Kidney (tissue), 22 donors: ENCODE measurements at places on chromosomes 7 and 10. TPM values are rescaled to one million over a fixed set of nuclear protein-coding genes. Genes with fewer than 3 reads are reported as not detected.

Gene URGCP
- 41.0 TPM for total RNA-seq

Gene HOXA2
- total RNA-seq, result 2.9 TPM

Gene AKR1C4
- total RNA-seq, result not detected

Gene ACHE
- 3.6 TPM for total RNA-seq

Gene NEUROG3
- total RNA-seq, result not detected

Gene PLEKHS1
- 0.41 TPM for total RNA-seq

Gene ARPC1B
- 216 TPM for total RNA-seq

Gene PCGF6
- 6.3 TPM for total RNA-seq

Gene GPR158
- 0.22 TPM for total RNA-seq

Gene GBX1
- total RNA-seq, result not detected

Gene INPP5A
- 40.3 TPM for total RNA-seq

Gene PTPRZ1
- total RNA-seq, result 0.98 TPM

- DNase-seq, result no peak
These were observed 310.8 kb downstream of the MAGI2 start for GRCh38 chr7:79142706-79143105.

GRCh38 chr10:73494877-73495225 lies 973 bp downstream of the PPP3CB start:
- no peak for DNase-seq

- DNase-seq, result no peak
These were observed 88.6 kb downstream of the LYZL1 start for GRCh38 chr10:29377333-29377961.

GRCh38 chr10:32393911-32394310 lies 47.0 kb upstream of the EPC1 start:
- DNase-seq, result no peak

DNA sequence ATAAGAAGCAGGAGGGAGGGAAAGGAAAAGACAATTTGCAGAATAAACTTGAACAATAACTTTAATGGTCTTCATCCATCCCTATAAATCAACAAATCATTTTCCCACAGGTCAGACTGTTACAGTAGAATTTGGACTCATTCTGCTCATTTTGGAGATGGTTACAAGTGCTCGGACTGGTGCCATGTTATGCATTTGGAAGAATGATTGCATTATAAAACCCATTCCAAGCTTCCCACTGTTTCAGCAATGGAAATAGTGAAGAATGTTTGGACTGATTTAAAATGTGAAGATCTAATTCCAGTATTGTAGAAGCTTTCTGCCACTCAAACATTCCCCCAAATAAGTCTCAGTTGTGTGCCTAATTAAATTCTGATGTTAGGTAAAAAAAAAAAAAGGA lies 99.7 kb upstream of the ZEB1 start:
- DNase-seq, result no peak

DNA sequence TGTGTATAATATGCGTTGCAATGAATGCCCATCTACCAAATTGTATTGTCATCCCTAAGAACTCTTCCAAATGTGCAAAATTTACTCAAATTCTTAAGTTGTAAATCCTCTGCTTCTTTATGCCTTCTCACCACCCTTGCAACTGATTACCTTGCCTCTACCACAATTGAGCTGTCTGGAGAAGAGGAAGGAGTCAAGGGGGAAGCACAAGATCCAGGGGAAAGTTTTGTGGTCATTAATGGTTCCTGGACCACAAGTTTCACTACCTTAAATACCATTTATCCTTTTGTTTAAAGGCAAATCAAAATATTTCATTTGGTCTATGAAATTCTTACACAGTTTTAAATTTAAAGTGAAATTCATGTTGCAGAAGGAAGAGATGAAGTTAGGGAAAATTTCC lies 16.7 kb downstream of the CRPPA start:
- no peak for DNase-seq

DNA sequence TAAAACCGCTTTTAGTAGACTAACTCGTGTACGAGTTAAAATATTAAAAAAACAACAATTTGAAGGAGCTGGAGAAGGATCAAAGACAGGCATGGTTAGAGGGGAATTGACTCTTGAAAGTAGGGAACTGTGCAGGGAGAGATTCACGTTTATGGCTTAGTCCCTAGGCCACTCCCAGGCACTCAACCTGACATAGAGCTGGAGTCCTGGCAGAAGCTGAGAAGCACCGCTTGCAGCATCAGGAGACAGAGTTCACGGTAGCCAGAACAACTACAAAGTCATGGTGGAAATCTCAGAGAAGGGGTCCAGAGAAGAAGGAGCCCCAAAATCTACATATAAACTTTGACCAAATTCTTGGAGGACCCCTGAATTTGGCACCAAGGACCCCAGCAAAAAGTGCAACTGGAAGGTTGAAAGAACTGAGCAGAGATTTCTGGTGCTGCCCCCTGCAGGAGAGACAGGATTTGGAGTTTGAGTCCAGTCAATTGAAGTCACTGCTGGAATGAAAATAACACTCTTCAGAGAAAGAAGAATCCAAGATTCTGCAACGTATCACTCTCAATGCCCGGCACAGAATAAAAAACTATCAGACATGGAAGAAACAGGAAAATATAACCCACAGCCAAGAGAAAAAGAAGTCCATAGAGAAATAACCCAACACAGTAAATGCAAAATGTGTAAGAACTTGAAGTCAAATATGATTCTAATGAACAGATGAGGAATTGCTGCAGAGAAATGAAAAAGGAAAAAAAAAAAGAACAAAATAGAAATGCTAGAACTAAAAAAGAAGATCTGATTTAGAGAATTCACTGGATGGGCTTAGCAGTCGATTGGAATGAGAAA lies 493.3 kb upstream of the PODXL start:
- DNase-seq, result peak; percentile 24

- DNase-seq, result no peak
These were observed 72.9 kb upstream of the TEX47 start for GRCh38 chr7:88868456-88868855.

GRCh38 chr7:157615101-157615817 lies 278.5 kb downstream of the DNAJB6 start:
- DNase-seq, result no peak

GRCh38 chr10:10959666-10960065 lies 58.0 kb upstream of the CELF2 start:
- no peak for DNase-seq

DNA sequence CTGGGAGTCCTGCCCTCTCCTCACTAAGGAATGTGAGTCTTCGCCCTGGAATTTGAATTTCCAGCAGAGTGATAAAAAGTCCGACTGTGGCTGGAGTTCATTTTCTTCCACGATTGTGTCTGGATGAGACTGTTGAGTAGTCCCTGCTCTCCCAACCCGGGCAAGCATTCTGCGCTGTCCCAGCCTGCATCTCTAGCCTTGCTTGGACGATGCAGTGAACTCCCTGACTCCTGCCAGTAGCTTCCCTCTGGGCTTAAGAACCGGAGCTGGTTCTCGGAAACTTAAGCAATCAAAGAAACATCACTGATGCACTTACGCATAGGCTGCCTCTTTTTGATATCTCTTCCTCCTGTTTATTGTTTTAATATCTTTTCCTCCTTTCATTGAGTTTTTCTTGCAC lies 116.0 kb upstream of the FZD8 start:
- no peak for DNase-seq

DNA sequence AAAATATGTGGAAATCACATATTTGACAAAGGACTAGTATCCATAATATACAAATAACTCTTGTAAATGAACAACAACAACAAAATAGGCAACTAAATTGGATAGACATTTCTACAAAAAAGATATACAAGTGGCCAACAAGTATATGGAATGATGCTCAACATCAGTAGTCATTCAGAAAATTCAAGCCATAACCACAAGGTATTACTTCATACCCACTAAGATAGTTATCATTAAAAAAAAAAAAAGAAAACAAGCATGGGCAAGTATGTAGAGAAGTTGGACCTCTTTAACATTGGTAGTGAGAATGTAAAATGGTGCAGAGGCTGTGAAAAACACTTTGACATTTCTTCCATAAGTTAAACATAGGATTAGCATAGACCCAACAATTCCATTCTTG lies 80.8 kb downstream of the CYP26A1 start:
- no peak for DNase-seq

DNA sequence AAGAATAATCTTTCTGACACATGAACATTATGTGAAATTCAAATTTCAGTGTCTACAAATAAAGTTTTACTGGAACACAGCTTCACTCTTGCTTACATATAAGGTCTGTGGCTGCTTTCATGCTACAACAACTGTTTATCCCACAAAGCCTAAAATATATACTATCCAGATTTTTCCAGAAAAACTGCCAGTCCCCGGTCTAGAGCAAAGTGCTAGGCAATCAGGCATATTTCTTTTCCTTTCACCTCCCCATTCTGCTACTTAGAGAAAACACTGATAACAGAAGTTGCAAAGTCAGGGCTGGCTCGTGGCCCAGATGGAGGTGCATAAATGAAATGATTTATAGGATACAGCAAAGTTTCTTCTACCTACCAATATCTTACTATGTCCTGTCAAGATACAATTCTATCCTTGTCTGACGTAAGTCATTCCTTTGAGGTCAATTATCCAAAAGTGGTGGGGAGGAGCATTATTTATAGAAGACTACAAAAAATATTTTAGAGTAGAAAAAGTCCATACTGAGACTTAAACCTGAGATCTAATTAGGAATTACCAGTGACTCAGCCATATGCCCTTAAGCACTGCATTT lies 384.1 kb downstream of the NXPH1 start:
- no peak for DNase-seq

DNA sequence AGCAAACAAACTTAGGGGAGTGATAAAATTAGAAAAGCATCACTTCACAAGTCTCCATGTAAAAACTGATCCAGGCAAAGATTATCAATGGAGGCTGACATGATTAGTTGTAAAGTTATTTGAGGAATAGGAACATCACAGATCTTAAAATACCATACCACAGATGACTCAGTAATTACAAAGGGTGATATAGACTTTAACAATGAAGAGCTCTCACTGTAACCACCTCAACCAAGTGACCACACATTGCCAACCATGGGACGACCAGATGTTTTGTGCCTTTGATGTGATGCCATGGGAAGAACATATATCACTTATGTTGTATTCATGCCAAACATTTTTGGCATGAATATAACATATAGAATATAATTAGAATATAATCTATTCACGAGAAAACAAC lies 11.7 kb downstream of the AASS start:
- no peak for DNase-seq

DNA sequence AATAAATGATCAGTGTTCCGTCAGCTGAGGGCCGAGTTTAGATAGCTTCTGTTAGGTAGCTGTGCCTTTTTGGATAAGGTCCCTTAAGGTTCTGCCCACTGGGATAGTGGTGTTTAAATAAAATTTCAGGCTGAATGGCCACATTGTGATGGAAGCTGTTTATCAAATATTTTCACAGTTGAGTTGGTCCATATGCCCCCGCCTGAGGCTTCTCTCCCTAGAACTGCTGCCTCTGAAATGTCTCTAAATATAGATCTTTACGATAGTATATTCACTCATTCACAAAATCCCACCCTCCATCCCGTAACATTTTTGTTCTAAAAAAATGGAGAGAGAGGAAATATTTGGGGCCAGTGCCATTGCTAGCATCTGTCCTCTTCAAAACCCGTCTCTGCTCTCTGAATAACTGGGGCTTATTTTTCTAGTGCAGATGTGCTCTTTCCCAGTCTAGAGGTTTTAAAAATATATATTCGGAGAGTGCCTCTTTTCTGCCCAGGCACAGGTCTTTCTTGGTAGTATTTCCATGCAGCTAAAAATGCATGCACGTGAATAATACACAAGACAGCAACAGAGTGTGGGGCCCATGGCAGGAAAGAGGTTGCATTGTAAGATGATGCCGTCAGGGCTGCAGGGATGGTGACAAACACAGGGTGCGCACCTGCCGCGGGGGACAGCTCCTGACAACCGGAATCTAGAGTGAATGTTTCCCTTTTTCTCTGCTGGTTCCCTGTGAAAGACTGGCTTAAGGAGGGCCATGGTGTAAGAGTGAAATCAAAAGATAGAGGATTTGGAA lies 105.4 kb upstream of the BTBD16 start:
- peak; percentile 52 for DNase-seq

- DNase-seq, result no peak
These were observed 8.4 kb downstream of the OLAH start for GRCh38 chr10:15052121-15052520.

DNA sequence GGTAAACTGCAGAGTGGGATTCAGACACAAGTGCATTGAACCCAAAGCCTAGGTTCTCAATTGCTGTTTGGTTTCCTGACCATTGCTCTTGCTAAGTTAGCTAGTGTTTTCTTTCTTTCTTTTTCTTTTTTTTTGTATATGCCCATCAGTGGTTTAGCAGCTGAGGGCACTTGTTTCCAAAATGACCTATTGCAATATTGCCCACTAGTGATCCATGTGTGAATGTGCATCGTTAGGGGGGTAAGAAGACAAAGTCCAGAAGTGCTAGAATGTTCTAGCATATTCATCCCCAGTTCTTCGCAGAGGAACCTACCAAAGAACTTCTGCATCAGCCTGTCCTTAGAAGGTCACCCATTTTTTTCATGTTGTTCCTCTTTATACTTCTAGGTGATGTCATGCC lies 252.8 kb upstream of the GPR26 start:
- no peak for DNase-seq

GRCh38 chr7:70630440-70630817 lies 501.5 kb upstream of the GALNT17 start:
- DNase-seq, result no peak

DNA sequence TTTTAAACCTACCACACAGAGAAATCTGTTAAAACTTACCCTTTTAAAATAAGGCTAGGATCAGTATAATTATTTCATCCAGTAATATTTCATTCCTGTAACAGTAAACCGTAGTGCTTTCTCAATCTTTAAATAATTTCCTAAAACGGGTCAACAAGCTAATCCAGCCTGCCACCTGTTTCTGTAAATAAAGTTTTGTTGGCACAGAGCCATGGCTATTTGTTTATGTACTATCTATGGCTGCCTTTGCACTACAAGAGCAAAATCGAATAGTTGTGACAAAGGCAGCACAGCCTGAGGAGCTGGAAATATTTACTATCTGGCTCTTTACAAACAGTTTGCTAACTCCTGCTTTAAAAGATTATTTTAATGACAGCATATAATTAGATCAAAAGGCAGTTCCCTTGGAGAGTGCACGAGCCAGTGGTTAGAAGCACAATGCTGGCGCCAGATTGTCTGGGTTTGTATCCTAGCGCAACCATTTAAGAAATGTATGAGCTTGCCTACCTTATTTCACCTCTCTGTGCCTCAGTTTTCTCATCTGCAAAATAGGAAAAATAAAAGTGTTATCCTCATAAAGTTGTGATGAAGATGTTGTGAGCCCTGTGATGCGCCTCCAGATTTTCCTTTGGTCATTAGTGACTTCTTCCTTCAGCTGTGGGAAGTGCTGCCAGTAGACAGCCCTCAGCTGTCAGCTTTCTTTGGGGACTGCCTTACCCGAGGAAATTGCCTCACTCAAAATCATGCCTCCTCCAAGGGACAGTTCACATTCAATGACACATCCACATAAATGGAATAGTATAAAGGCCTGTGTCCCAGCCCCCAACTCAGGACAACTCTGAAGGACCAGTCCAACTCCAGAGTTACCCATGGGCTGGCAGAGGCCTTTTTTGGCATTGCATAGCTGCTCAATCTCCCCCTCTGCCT lies 11.8 kb upstream of the MIOS start:
- no peak for DNase-seq
